ENCODE measurements at places on chromosomes 6 and 20.
A peak's percentile ranks its signal among the peaks of the same experiment; 100 is the strongest.

DNA sequence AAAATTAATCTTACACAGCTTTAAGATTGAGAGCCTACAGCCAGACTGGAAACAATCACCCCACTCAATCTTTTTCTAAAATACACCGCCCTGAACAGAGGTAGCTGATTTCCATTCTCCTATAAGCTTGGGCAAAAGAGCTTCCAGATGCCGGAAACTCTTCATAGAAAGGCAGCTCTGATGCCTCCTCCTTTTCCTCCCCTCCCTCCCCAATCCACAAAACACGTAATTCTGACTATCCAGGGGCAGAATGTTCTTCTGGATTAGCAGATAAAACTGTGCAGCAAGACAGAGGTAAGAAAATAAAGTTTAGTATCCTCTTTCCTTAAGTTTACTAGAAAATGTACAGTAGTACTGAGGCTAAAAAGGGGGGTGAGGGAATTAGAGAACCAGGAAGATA, 15.8 kb downstream of the ADNP start:
- DNase-seq = peak; percentile 38

DNA sequence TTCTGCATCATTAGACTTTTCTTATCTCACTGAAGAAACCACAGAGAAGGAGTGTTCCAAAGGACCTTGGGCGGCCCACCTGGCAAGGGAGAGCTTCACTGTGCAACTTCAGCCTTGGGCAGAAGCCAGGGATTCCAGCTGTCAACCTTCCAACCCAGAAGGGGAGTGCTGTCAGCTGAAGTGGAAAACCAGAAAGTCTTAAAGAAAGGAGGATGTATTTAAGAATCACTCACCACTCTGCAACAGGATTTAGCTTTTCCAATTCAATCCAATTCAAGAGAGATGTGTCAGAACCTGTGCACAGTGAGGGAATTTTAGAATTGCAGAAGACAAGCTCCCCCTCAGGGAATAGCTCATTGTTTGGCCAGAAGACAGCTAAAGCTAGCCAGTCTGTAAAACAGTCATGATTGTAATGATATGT, 553.7 kb downstream of the CD83 start:
- DNase-seq = peak; percentile 69

DNA sequence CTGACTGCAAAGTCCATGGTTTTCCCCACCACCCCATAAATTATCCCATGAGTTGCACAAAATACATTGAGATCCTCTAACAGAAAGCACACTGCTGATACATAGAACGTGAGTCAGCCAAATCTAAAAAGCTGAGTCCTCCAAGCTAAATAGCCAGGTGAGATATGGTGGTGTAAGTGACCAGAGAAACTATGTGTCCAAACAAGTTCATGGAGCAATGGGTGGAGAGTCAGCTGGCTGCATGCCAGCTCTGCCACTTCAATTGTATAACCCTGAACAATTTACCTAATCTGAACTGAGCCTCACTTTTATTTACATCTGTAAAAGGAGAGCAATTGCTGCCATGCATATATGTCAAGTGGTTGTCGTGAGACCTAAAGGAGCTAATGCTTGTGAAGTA, 9.7 kb downstream of the SNAP25 start:
- no peak for DNase-seq

- DNase-seq = no peak
These were observed 165.1 kb upstream of the SLC24A3 start for GRCh38 chr20:19047040-19047950.

GRCh38 chr6:49606721-49607390, 29.8 kb downstream of the RHAG start:
- peak; percentile 83 for DNase-seq

Data from fibroblast of skin of scalp (primary cell).